Caco-2 (cell line): ENCODE measurements at places on chromosomes 5 and 9.

DNA sequence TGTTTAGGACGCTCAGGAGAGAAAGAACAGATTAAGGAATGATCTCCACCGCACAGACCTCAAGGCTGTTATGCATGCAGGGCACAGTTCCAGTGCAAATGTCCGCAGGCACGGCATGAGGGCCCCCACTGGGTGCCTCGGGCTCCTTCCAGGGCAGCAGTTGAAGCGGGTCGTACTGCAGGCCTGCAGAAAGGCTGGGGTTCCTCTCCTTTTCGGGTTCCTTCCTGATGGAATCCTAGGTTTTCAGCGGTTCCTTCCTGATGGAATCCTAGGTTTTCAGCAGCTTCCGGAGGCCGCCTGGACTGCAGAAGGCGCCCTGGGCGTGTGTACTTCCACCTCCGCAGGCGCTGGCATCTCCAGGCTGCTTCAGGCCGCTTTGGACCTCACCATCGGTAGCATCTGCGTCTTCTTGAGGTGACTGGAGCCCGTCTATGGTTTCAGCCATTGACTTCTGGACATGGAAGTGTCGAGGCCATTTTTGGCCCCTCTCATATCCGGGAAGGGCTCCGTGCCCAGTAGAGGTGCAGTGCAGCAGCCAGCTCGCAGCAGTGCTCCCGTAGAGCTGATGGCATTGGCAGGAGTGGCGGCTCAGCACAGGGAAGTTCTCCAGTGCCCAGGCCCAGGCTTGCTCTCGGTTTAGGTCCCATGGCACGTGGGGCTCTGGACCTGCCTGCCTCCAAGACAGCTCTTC lies 5.6 kb upstream of the MGAT4B start:
- DNase-seq, result no peak

GRCh38 chr9:137447722-137448601 lies 6.8 kb upstream of the ENTPD8 start:
- DNase-seq, result no peak

DNA sequence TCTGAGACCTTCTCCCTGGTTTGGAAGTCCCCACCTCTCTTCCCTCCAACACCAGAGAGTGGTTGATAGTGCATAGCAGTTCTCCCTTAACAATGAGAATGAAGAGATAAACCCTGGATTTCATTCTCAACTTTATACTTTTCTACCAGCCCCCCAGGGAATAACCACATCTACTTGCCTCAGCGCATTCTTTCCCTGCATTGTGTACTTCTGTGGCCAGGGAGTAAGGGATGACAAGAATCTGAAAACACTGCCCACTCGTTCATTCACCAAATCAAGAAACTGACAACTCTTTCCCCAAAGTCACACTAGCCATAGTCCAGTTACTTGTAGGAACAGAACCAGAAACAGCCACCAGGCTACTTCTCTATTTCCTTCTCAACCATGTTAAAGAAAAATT lies 46.0 kb upstream of the SPIN1 start:
- DNase-seq, result no peak

- DNase-seq, result no peak
Observed at GRCh38 chr9:72361217-72361616, 3.8 kb downstream of the ZFAND5 start.

GRCh38 chr5:37198061-37198460 lies 51.1 kb downstream of the CPLANE1 start:
- no peak for DNase-seq

DNA sequence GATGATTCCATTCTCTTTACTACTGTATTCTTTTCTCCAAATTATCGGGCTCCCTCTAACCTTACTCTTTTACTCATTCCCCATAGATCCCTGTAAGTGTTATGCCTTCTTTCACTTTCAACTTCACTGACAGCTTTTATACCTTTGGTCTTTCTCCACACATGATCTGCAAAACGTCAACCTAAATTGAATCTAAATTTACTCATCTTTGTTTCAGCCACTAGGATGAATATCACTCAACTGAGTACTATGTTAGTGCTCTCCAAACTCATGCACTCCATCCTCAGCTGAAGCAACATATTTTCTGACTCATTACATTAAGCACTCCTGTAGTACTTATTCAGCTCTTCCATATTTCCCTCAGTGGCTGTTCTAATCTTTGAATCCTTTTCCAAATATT lies 133.4 kb downstream of the ADAMTS19 start:
- no peak for DNase-seq

- DNase-seq, result no peak
Observed at GRCh38 chr5:88819301-88819999, 63.5 kb downstream of the MEF2C start.

- no peak for DNase-seq
Observed at GRCh38 chr9:101527066-101527465, 6.6 kb upstream of the RNF20 start.

- DNase-seq, result peak; percentile 27
Observed at GRCh38 chr9:130990306-130990977, 18.5 kb upstream of the LAMC3 start.

DNA sequence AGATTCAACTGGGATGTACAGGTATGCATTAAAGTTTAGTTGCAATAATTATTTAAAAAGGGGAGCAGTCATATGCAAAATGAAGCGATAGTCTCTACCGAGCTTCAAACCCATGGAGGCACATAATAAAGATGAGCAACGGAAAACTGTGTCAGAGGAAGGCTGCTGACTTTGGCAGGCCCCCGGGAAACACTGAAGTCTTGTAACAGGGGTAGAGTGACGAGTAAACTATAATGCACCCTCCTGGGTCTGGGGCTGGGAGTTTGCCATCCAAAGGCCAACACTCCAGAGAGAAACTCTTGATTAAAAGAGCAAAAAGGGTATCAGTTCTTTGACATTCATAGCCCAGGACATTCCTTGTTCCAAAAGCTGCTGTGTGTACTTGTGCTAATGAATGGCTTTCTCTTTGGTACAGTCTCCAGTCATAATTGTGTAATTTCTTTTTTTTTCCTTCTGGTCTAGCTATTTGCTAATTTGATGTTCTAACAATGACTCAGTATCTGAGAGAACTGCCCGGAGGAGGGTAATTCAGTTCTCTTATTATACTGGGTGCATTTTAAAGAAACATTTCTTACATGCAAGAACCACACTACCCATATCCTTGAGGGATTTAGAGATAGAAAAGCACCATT lies 59.2 kb downstream of the TNC start:
- DNase-seq, result no peak

DNA sequence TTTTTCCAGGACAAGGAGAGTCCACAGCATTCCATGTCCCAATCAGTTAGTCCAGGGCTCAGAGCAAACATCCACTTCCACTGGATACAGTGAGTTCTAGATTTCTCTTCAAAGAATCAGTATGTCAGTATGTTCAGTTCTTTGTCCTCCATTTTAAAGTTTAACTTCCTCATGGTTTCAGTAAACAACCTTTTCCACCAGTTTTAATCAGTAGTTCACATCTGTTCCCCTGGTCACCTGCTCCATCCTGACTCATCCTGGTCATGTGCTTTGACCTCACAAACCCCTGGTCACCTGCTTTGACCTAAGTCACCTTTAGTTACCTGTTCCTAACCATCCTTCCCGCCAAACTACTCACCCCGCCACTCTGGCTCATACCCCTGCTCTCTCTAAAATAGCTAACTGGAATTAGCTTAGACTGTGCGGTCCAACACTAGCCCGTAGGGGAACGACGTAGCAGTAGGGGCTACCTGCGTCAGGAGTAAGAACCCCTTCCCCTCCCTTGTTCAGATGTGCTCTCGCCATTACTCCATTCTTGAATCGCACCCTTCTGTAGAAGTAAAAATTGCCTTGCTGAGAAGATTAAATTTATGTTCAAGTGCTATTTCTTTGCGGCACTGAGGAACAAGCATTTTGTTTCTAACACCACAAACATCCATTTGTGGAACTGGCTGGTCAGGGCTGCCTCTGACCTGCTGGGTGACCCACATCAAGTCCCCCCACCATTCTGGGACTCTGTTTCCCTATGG lies 5.5 kb downstream of the ENG start:
- no peak for DNase-seq

- DNase-seq, result no peak
Observed at GRCh38 chr5:82905986-82906385, 171.2 kb downstream of the TMEM167A start.

DNA sequence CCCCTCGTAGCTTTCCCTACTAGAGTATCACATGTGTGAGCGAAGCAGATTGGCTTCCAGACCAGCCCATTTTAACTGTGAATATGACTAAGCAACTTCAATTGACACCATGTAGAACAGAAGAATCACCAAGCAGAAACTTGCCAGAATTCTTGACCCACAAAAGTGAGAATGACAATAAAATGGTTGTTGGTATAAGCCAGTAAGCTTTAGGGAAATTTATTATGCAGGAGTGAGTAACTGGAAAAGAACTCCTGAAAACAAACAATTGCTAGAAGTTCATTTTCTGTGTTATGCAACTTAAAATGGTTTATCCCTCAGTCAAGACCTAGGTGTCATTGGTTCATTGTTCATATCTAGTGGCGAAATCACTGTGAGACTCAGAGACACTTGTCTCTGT lies 303.1 kb downstream of the DMRT2 start:
- DNase-seq, result no peak

- DNase-seq, result no peak
Observed at GRCh38 chr9:119094086-119094485, 275.1 kb downstream of the BRINP1 start.

DNA sequence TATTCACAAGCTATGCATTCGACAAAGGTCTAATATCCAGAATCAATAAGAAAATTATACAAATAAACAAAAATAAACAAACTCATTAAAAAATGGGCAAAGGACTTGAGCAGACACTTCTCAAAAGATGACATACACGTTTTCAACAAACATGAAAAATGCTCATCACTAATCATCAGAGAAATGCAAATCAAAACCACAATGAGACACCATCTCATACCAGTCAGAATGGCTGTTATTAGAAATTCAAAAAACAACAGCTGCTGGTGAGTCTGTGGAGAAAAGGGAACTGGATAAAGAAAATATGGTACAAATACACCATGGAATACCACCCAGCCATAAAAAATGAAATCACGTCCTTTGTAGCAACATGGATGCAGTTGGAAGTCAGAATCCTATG lies 45.1 kb upstream of the PUM3 start:
- no peak for DNase-seq

DNA sequence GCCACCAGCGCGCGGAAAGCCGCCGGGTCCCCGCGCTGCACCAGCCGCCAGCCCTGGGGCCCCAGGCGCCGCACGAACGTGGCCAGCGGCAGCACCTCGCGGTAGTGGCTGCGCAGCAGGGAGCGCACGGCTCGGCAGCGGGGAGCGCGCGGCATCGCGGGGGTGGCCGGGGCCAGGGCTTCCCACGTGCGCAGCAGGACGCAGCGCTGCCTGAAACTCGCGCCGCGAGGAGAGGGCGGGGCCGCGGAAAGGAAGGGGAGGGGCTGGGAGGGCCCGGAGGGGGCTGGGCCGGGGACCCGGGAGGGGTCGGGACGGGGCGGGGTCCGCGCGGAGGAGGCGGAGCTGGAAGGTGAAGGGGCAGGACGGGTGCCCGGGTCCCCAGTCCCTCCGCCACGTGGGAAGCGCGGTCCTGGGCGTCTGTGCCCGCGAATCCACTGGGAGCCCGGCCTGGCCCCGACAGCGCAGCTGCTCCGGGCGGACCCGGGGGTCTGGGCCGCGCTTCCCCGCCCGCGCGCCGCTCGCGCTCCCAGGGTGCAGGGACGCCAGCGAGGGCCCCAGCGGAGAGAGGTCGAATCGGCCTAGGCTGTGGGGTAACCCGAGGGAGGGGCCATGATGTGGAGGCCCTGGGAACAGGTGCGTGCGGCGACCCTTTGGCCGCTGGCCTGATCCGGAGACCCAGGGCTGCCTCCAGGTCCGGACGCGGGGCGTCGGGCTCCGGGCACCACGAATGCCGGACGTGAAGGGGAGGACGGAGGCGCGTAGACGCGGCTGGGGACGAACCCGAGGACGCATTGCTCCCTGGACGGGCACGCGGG lies at the start of gene TERT:
Gene TERT, minus strand, starts transcription at position 234 of the 815 bp plus-strand sequence. Its CDS starts 79 bp downstream, at position 155.
- peak; percentile 43 for DNase-seq

- no peak for DNase-seq
Observed at GRCh38 chr9:124079176-124079925, 67.8 kb downstream of the LHX2 start.

DNA sequence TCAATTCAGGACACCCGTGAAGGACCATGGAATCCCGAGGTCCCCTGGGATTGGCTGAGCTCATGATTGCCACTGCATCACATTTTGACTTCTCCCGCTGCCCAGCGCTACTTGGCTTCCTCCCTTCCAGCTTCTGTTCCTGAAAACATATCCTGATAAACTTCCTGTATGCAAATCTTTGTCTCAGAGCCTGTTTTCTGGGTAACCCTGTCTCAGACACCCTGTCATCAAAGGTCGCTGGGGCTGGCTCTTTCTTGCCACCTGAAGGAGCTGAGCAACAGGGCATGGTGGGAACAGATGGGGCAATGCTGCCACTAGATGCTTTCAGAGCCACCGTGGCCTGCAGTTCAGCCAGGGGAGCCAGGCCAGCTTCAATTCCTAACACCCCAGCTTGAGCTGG lies 154.3 kb upstream of the TBC1D2 start:
- no peak for DNase-seq

DNA sequence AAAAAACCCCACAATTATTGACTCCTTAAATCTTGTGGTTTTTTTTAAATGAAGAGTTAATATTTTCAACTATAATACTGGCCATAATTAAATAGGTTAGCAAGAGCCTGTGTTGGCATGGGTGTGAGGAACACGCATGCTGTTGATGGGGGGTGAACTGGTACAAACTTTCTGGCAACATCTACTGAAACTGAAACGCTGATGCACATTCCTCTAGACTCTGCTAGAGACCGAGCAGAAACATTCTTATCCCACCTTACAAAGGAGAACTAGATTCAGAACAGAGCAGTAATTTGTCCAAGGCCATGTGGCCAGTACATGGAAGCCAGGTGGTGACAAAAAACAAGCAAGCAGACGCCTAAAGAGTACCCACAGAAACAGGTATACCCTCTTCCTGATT lies 2.4 kb downstream of the BICD2 start:
- no peak for DNase-seq

- DNase-seq, result no peak
Observed at GRCh38 chr5:170711300-170711699, 72.2 kb upstream of the GABRP start.

DNA sequence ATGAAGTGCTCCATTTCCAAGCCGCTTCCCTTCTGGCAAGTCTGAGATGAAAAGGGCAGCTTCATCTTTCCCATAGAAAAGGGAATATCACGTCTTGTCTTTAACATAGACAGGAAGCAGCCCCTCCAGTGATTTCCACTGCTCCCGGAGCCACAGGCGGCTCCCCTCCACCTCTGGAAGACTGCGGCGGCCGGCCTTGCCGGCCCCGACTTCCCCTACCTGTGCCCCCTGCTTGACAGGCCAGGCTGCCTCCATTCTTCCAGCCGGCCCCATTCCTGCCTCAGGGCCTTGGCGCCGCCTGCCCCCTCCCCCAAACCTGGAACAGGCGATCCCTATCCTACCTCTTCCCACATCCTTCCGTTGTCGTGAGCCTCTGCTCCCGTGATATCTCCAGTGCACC lies 141.8 kb downstream of the ZNF354C start:
- no peak for DNase-seq
